ENCODE measurements at places on chromosomes 2 and 18.

- DNase-seq, result peak; percentile 71
Observed at GRCh38 chr18:7415081-7415894, 151.8 kb upstream of the PTPRM start.

- no peak for DNase-seq
Observed at GRCh38 chr2:223230352-223230751, 178.4 kb downstream of the KCNE4 start.

- peak; percentile 97 for DNase-seq
Observed at GRCh38 chr2:159131914-159132281, 154.6 kb downstream of the WDSUB1 start.

GRCh38 chr2:200738590-200738989, 73.1 kb upstream of the BZW1 start:
- DNase-seq, result no peak

DNA sequence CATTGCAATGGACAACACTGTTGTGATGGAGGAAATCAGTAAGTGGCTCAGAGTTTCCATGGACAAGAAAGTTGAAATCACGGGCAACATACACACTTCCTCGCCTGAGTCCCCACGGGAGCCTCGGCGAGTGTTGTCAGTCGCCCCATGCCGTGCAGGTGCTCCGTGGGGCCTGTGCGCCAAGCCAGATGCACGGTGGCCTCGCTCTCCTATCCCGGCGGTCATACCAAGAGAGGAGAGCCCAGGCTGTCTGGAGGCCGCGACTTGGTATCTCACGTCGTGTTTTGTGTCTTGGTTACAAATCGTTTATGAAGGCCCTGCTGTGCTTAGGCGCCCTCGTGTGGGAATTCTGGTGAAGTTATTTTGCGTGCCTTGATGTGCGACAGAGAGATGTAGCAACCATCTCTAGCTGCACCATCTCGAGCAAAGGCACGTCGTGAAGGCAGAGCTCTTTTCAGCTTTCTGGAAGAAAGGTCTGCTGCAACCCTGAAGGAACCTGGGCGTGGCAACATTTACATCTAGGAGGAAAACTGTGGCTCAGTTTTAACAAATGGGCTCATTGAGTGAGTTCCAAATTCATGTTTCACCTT, 21.8 kb downstream of the ATG4B start:
- peak; percentile 81 for DNase-seq

- peak; percentile 97 for DNase-seq
Observed at GRCh38 chr18:28147674-28148171, 29.2 kb downstream of the CDH2 start.

GRCh38 chr18:5073026-5073944, 123.8 kb downstream of the AKAIN1 start:
- DNase-seq, result peak; percentile 15

DNA sequence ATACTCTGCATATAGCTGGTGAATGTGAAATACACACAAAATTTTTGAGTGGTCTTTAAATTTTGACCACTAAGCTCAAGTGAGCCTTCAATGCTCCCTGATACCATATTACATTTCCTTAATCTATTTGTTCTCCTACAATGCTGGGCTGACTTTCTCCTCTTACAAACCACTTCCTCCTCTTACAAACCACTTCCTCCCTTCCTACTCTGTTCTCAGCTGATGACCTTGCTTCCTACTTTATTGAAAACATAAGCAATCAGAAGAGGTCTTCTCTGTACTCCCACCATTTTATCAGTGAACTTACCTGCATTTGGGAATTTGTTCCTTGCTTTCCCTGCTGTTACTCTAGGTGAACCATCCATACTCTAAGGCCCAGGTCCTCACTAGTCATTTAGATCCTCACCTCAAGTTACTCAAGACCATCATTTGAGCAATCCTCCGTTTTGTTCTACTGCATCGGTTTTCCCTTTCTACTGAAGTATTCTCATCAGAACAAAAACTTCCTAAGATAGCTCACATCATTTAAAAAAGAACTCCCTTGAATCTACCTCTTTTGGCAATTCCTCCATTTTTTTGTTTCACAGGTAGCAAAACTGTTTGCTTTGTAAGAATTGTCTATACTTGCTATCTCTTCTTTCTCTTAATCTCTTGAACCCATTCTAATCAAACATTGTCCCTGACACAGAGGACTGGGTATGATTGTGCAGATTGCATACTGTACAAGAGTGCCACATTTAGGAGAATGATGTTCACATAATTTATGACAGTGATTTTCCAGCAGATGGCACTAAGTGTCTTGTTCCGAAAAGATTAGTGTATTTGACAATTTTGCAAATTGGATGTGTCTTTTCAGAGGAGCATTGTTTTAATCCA, 96.5 kb downstream of the EPB41L5 start:
- DNase-seq, result peak; percentile 62

DNA sequence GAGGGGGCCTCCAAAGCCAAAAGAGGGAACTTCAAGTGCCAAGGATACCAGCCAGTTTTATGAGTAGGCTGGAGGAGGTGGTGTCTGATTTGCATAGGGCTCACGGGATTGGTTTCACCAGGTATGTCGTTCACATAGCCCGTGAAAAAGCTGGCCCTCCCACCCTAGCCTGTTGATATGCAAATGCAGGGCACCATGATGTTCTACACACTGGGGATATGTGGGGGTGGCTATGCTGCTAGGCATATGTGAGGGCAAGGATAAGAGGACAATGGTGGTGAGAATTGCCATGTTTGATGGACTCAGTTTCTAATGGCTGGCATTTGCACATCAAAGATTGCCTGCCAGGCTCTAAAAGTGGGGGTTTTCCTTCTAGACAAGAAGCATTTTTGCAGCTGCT, 378.6 kb downstream of the DPP10 start:
- no peak for DNase-seq

- DNase-seq, result peak; percentile 31
Observed at GRCh38 chr2:181459621-181460021, 2.4 kb downstream of the ITGA4 start.

- peak; percentile 38 for DNase-seq
Observed at GRCh38 chr2:110101901-110102803, 13.5 kb downstream of the MALL start.

- no peak for DNase-seq
Observed at GRCh38 chr2:192327576-192327975, 132.8 kb upstream of the TMEFF2 start.

DNA sequence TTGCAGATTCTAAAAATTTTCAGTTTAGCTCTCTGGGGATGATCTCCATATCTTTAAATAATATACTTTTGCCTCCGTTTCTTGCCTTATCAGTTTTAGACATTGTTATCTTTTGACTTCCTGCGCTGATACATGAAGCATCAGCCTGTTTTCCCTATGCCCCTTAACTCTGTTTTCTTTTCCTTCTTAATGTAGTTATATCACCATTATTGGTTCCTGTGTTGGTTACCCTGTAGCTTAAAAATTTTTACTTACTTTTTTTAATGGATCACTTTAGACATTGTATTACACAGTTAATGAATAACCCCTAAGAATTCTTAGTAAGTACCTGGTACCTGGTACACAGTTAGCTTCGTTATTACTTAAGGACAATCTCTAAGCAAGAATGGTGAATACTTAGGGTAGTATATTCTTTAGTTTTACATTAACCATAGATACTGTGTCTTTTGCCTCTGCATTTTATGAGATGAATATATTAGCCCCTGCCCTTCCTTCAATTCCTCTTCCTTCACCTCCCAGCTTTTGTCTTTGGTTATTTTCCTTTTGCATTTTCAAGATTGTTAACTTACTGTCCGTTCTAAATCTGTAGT, 40.9 kb downstream of the BABAM2 start:
- no peak for DNase-seq

- peak; percentile 37 for DNase-seq
Observed at GRCh38 chr2:212157012-212157411, 381.6 kb downstream of the ERBB4 start.

- DNase-seq, result no peak
Observed at GRCh38 chr18:5969989-5970403, 74.7 kb upstream of the TMEM200C start.

DNA sequence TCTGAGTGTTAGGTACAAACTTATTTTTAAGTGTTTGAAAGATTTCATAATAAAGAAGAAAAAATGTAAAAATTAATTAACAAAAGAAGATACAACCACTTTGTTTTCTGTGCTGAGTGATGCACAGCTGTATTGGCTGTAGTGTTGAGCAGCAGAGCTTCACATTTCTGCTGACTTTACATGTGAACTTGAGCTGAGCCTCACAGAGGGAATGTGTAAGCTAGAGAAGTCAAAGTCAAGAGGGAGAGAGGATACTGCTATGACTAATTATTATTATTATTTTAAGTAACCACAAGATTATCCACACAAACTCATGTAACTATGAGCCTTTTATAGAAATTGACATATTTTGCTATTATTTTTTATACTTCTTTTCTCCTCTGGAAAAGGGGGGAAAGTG, 159.1 kb upstream of the ZSWIM2 start:
- DNase-seq, result peak; percentile 90

- peak; percentile 74 for DNase-seq
Observed at GRCh38 chr2:157747695-157748370, 119.2 kb upstream of the ACVR1C start.

GRCh38 chr2:14234911-14235310, 397.6 kb upstream of the LRATD1 start:
- peak; percentile 21 for DNase-seq

GRCh38 chr2:204730603-204731002, 185.3 kb downstream of the PARD3B start:
- DNase-seq, result no peak

DNA sequence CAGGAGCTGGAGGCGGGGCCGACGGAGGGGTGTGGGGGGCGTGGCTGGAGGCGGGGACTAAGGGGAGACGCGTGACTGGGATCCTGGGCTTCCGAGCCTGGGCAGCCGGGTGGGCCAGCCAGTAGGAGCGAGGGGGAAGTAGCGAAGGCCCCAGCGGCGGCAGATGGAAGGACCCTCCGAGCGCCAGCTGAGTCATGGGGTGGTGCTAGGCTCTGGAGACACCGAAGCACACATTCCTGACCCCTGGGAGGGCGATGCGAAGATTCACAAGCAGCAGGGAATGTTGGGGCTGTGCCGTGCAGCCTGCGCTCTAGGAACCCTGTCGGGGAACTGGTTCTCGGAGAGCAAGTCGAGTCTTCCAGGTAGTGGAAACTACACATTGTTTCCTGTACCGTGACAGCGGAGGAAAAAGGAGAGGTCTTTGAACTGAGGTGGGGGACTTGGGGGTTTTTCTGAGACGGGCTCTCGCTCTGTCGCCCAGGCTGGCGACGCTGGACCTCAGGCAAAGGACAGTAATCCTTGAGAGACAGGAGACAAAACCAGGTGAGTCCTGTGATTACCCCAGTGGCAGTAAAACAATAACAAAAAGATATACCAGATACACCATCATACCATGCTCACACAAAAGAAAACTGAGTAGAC, 650 bp upstream of the AFG3L2 start:
- no peak for DNase-seq

GRCh38 chr2:239189711-239190131, 211.1 kb downstream of the HDAC4 start:
- DNase-seq, result no peak

- peak; percentile 44 for DNase-seq
Observed at GRCh38 chr2:140892911-140893637, 1237.7 kb downstream of the LRP1B start.

DNA sequence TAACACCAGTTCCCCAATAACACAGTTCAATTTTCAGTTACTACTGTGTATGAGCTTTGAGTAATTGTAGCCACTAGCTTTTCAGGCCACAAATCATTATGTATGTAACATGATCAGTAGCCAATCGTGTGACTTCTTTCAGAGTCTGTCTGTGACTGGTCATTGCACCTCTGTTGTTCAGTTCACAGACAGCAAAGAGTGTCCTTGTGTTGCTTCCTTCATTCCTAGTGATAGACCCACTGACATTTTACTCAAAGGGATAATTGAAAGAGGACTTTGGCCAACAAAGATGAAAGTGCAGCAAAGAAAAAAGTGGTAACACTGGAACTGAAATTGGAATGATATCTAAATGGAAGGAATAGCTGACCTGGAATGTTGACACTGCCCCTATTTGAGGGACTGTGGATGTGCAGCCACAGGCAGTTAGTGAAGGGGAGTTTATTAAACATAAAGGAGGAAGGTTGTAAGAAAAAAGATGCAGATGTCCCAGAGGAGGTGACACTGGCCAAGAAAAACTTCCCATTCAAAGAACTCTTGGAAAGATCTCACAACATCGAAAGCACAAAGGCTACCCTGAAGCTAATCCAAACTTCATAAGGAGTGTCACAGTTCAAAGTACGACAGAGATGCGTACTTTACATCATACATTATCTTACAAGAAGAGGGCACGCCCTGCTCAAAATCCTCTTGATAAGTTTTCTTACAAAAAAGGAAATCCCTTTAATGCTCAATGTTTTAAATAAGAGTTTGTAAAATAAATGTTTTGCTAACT, 19.3 kb downstream of the TTC39C start:
- DNase-seq, result no peak

GRCh38 chr18:42977982-42978637, 137.4 kb downstream of the RIT2 start:
- peak; percentile 23 for DNase-seq

DNA sequence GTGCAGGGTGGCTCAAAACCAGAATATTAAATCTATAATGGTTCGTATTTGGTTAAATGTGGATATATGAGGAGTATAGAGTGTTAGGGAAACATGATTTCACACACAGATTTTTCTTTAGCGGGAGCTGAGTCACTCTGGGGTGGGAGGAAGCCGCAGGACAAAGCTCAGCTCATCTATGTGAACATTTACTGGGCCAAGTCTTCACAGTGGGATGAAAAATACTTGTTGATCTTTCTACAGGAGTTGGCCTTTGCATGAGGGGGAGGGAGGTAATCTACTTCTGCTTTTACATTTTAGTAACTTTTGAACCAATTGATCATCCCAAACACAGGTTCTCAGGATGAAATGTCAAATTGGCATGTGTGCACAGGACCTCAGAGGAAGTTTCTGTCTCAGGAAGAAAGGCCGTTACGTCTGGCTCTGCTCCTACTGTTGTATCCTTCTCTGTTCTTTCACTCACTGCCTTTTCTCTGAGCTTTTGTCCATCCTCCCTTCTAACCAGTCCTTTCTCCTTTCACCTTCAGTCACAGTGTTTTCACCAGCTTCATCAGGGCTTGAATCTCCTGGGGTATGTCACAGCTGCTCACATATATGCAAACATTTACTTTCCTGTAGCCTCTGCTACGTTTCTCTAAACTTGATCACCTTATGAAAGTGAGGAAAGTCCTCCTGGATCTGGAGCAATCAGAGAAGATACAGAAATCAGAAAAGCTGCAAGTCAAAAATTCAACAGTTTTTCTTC, 943.3 kb upstream of the FANCL start:
- DNase-seq, result peak; percentile 90

DNA sequence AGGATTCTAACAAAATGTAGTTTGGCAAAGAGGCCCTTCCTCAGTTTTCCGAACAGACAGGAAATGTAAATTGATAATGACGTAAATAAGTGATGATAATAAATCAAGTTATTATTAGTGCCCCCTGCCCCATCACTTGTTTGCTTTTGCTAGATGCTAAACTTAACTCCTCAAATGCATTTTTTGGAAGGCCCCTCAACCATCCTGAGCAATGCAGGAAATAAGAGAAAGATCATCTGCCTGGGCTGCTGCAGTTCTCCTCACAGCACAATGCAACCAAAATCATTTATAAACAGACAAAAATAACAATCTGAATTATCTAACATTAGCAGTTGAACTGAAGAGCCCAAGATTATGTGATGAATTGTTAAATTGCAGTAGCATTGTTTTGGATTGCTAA, 62.6 kb upstream of the PSMD14 start:
- no peak for DNase-seq

Measured in iris pigment epithelial cell (primary cell).